ENCODE measurements at places on chromosomes 13 and 19.

DNA sequence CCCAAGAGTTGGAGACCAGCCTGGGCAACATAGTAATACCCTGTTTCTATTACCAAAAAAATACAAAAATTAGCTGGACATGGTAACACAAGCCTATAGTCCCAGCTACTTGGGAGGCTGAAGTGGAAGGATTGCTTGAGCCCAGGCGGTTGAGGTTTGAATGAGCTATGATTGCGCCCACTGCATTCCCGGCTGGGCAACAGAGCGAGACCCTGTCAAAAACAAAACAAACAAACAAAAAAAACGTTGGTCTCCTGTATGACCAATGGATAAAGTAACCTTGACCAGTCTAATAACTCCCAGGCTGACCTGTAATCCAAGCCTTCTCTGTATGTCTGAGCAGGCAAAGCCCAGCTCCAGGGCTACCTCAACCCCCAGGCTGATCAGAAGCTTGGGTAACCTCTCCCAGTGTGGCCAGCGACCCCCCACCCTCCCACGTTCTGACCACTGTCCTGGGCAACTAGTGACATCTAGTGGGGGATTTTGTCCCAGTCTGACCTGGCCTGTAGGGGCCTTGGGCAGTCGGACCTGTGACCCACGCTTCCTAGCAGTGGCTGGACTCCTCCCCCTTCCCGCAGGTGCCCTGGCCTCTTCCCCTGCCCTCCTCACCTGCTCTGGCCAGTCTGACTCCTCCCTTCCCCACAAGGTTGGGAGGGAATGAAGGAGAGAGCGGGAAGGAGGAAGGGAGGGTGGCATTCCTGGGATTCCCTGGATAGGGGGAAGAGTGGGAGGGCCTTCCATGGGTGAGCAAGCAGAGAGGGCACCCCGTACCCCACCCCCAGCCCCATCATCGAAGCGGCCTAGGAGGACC is 1.0 kb upstream of the BCAM start:
- peak; percentile 39 for DNase-seq

GRCh38 chr13:30739761-30740642 is 4.7 kb downstream of the ALOX5AP start:
- no peak for DNase-seq

DNA sequence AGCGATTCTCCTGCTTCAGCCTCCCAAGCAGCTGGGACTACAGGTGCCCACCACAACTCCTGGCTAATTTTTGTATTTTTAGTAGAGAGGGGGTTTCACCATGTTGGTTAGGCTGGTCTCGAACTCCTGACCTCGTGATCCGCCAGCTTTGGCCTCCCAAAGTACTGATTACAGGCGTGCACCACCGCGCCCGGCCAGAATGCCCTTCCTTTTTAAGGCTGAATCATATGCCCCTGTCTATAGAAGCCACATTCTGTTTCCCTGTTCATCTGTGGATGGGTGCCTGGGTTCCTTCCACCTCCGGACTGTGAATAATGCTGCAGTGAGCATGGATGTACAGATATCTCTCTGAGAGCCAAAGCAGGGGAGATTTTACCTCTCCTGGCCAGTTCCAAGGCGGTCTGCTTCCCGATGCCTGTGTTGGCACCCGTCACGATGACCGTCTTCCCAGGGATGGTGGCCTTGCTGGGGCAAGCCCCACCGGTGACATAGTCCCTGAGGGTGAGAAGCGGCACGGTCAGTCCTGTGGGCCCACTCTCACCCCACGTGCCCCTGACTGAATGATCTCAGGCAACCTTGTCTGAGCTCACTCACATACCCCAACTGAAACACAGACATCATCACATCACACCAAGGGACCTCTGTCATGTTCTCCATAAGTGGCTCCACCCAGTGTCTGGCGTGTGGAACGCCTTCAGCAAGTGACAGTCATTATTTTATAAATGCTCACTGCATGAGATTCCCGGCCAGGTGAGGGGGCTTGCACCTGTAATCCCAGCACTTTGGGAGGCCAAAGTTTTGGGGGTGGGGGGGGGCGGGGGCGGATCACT is 4.0 kb downstream of the RDH13 start:
- DNase-seq: no peak

GRCh38 chr13:112826565-112826964 is 136.7 kb downstream of the ATP11A start:
- no peak for DNase-seq

GRCh38 chr19:10669246-10669645 is 15.1 kb downstream of the ILF3 start:
- no peak for DNase-seq

DNA sequence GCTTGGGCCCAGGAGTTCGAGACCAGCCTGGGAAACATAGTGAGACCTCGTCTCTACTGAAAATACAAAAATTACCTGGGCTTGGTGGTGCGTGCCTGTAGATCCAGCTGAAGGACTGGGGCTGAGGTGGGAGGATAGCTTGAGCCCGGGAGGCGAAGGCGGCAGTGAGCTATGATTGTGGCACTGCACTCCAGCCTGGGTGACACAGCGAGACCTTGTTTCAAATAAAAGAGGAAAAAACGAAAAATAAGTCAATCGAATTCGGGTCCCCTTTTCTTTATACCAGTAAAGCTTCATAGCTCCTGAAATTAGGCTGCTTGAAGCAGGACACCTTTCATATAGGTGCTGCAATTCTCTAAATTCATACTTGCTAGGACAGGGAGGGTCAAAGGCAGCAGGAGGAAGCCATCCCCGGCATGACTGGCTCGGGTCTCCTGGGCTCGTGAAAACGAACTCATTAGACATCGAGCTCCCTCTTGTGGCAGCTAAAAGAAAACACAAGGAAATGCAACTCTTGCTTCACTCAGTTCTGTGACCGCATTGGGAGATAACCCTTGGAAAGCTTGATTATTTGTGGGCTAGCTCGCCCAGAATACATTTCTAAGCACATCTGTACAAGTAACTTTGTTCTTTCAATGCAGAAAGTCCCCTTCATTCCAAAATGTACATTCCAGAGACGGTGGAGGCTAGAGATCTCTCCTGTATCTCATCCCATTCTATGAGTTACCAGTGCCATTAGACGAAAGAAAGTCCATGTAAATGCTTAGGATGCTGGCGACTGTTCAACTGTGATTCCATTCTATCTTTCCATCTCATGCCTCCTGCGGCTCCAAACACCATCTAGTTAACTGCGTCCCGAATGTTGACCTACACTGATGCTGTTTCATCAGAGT is 16.8 kb downstream of the FPR2 start:
- peak; percentile 85 for DNase-seq

GRCh38 chr13:54185101-54185500 is 1156.5 kb downstream of the OLFM4 start:
- no peak for DNase-seq

GRCh38 chr19:50925734-50926133 is 14.5 kb upstream of the KLK4 start:
- DNase-seq: no peak

DNA sequence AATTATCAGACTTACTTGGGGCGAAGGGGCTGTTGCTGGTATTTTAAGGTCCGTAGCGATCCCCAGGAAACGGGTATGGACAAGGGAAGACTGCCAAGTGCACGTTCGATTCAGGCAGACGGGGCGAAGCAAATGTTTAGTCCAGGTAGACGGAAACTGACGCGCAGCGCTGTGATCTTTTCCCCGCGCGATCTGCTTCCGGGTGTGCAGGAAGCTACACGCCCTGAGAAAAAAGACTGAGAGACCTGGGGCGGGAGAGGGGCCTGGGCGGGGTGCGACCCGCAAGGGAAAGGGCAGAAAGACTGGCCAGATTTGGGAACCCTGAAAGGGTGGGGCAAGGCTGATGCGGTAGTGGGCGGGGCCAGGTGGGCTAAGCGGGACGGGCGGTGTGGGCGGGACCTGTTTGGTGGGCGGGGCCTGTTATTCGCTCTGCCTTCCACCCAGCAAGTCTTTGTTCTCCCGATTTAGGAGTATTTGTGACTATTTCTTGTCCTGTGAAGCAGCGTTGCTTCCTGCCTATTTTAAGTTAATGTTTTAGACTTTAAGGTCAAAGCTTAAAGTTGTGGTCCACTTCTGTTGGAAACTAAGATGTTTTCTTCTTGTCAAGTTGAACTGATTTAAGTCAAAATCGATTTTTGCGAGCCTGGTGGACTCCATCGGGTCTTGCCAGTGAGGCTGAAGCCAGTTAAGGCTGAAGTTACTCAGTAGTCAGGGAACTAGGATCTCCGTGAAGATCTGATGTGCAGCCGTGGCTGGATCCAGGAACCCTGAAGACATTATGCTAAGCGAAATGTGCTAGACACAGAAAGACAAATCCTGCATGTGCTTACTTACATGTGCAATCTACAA is at the start of gene ZNF836:
TSS of gene ZNF836 (minus strand) at position 301 of the 849 bp plus-strand sequence. CDS start 3,549 bp downstream, outside the sequence.
- peak; percentile 88 for DNase-seq

- DNase-seq: no peak
These were observed 64.9 kb downstream of the GADD45B start for GRCh38 chr19:2540646-2541454.

DNA sequence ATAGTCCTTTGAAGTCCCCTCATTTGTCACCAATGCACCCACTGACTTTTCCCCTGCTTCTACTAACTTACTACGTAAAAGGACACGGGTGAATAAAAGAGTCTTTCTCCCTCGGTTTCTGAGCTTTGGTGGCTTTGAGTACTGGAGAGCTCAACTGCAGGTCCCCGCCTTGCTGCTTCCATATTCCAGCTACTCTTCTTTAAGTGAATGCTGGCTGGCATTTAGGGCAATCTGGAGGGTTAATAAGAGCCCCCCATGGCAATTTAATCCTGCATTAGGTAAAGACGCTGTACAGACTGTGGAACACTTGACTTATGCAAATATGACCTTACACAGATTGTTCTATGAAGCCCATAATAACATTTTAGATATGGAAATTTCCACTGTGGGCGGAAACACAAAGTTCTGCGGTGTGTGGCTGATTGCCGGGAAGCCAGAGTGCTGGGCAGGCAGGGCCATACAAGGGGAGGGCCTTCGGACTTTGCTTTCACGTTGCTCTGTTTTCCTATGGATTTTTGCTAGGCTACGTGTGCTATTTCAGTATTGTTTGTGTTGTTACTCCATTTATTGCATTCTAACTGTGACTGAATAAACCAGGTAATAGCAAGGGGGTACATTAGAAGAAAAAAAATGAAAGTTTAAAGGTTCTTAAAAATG is 97.5 kb downstream of the SLC10A2 start:
- DNase-seq: no peak

- DNase-seq: no peak
These were observed 81.8 kb upstream of the STARD13 start for GRCh38 chr13:33367171-33367895.

DNA sequence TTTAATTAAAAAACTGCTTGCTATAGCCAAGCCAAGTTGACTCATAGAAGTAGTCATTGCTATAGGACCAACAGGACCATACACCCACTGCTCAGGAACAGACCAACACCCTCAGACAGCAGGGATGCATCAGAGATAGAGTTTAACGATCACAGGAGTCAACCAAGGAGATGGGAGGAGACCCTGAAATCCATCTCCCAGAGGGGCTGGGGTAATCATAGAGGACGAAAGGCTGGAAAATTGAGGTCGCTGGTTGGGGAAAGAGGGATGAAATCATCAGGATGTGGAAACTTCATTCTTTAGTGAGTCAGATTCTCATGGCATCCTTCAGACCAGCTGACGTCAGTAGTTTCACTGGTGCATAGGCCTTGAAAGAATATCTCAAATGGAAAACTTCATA is 160.4 kb upstream of the GPC6 start:
- DNase-seq: no peak

DNA sequence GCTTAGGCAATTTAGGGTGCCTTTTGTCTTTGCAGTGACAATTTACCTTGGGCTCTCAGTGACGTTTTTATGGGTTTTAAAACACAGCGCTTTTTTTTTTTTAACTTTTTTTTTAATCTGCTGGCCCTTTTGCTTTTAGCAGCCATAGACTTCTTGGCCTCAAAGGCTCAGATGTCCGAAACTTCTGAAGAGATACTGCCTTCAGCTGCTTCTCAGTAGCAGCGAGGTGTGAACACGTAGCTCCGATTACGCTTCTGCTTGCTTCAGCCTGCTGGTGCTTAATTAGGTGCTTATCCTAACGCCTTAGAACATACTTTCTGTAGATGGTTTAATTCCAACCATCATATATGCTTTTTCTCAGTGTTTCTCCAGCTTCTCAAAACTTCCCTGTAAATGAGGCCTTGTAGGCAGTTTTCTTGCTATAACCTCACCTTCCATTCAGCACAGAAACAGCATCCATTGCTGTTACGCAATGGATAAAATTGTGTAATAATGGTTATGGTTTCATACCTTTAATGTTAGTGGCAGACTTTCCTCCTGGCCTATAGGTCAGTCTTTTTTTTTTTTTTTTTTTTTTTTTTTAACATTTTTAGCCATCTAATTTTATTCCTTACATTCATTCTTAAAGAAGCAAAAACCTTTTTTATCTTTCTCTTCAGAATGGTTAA is 723.9 kb downstream of the GPC5 start:
- no peak for DNase-seq

DNA sequence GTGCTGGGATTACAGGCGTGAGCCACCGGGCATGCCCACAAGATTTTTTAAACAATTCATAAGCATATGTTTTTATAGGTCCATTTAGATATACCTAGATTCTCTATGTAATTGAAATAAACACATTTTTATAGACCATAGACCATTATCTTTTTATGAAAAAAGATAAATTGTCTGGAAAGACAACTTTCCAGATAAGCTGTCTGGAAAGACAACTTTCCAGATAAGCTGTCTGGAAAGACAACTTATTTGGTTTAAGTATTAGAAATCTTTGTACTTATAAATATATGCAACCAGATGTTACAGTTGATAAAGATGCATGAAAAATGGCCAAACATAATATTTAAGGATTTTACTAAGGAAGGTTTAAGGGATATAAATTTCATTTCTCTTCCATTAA is 538.5 kb downstream of the GPC6 start:
- DNase-seq: no peak

- DNase-seq: peak; percentile 69
These were observed 19.0 kb downstream of the LYL1 start for GRCh38 chr19:13083627-13084026.

- no peak for DNase-seq
These were observed 7.6 kb downstream of the PIK3R2 start for GRCh38 chr19:18160493-18160970.

Data from NCI-H1417 (cell line).